Stimulated activated CD4-positive, alpha-beta T cell treated with anti-CD3 and anti-CD28 coated beads, Interleukin-12 subunit alpha, Interleukin-12 subunit beta, amount 100 ng/mL, for 24 hours (primary cell): ENCODE measurements at places on chromosomes 16 and 17.

DNA sequence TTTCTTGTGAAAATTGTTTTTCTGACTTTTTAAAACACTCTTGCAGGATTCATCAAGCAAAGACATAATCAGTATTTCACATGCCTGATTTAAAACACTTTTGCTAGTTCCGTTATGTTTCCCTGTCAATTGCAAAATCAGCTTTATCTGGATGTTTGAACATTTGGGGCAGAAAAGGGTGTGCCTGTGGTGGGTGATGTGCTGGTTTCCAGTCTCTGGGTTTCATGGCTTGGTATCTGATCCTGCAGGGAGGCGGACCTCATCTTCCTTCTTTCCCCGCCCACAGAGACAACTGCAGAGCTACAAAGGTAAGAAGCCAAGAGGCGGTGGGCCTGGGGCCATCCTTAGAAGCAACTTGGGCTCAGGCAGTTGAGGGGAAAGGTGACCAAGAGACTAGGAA is 41.8 kb downstream of the NLRC5 start:
- DNase-seq = no peak

GRCh38 chr17:47949197-47949759 is 7.9 kb downstream of the PNPO start:
- peak; percentile 51 for DNase-seq

DNA sequence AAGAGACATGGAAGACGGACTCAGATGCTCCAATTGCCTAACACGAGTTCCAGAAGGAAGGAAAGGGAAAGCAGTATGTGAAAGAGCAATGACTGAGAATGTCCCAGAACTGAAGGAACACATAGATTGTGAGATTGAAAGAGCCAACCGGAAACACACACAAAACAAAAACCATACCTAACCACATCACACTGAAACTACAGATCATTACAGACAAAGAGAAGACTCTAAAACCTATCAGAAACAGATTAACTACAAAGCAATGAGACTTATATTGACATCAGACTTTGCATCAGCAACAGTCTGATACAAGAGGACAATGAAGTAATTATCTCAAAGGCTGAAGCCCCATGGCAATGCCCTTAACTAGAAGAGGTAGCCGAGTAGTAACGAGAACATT is 45.6 kb upstream of the CLEC18B start:
- no peak for DNase-seq

GRCh38 chr17:18856570-18856915 is 1.4 kb upstream of the PRPSAP2 start:
- DNase-seq = no peak

DNA sequence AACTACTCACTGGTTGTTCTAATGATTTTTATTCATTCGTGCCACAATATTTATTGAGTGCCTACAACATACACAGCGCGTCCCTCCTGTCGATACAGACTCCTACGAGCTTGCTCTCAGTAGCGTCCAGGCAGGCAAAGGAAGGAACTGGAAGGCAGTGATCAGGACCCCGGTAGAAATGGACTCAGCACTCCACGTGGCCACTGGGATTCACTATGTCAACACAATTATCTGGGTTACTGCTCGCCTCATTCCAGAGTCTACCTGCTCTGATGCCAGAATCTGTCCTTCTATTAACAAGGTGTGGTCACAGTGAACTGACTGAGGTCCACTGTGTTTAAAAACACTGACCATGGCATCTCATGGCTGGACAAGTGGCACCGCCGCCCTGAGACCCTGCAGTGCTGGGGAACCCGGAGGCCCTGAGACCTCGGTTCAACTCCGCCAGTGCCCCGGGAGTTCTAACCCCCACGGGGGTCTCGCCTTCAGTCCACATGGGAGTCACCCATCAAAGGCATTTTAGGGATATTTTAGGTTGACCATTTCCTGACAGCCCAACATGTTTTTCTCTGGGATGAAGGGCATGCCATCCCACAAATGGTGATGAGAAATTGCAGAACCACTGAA is 71.4 kb downstream of the ZFHX3 start:
- DNase-seq = no peak
